BJ (cell line): ENCODE measurements at places on chromosomes 6 and 20.

GRCh38 chr6:16639684-16640480 lies 121.4 kb downstream of the ATXN1 start:
- DNase-seq, result peak; percentile 72

DNA sequence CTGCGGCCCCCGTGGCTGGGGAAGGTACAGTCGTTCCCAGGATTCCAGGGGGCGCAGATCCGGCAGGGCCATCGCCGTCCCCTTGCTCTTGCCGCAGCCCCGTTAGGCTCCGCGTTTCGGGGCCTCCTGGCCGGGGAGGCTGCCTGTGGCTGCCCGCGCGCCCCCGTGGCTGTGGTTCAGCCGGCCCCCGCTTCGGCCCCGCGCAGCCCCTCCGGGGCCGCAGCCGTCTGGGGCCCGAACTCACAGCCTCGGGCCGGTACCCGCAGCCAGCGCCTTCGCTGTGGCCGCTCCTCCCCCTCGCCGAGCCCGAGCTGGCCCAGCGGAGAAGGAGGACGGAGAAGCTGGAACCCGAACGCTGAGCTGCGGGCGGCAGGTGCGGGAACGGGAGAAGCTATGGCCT lies 1826.9 kb upstream of the DEFB115 start:
- DNase-seq, result no peak

DNA sequence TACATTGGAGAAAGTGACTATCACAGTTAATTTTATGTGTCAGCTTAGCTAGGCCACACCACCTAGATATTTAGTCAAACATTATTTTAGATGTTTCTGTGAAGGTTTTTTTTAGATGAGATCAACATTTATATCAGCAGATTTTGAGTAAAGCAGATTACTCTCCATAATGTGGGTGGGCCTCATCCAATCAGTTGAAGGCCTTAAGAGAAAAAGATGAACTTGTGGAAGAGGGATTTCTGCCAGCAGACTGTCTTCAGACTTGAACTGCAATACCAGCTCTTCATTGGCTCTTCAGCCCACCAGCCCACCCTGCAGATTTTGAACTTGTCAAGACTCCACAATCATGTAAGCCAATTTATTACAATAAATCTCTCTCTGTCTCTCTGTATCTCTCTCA lies 25.1 kb upstream of the FBXO30 start:
- no peak for DNase-seq

DNA sequence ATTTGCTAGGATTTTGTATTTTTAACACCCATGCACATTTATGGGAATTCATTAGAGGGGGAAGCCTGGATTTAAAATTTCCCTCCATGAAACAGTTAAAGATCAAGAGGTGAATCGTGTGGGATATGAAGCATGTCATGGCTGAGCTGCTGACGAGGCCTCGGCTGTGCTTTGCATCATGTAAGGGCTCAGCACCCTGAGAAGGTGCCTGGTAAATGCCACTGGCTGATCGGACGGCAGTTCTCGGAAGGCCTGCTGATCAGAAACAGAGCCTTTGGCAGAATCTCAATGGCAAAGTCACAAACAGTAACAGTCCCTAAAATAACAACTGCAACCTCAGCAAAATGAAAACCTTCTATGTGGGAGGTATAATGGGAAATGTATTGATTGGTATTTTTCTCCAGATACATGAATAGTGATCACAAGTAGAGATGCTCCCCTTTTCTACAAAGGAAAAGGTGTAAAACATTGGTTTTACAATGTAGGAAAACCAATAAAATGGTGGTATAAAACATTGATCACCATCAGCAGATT lies 53.0 kb upstream of the FUCA2 start:
- no peak for DNase-seq

DNA sequence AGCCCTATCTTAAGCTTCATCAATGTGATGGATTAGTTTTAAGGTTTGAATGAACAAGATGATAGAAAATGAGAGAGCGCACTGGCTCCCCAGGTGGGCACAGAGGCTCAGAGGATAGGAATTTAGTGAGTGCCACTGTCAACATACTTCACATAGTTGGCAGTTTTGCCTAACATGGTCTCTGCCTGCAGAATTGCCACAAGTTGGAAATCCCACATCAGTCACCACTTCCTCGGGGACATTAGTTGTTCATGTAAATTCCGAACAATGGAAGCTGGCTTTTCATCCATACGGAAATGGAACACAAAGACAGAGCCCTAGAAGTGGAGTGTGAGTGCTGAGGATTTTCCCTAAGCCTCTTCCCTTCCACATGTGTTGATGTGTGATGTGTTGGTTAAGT lies 123.9 kb upstream of the PHACTR1 start:
- DNase-seq, result no peak

DNA sequence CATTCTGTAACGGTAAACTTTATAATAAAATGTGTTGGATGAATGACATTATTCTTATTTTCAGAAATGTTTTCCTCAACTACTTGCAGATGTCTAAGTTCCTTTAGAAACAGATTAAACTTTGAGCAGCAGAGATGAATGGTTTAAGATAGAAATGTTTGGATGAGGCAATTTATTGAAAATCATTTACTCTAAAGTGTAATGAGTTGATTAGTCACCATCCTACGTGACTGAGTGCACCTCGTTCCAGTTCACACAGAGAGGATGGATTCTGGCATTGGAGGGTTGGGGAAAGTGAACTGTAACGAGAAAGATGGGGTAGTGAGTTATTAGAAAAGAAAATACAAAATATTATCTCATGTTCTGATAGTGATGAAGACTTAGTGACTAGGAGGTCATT lies 28.7 kb downstream of the SMPDL3A start:
- no peak for DNase-seq

DNA sequence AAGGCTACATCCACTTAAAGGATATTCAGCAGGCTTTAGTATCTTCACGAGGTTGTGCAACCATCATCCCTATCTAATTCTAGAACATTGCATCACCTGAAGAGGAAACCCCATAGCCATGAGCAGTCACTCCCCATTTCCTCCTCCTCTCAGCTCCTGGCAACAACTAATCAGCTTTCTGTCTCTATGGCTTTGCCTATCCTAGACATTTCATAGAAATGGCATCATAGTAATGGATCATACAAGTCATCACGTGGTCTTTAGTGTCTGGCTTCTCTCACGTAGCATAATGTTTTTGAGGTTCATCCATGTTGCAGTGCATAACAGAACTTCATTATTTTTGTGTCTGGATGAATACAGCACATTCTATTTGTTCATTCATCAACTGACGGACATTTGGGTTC lies 20.5 kb downstream of the SNAI1 start:
- peak; percentile 30 for DNase-seq

DNA sequence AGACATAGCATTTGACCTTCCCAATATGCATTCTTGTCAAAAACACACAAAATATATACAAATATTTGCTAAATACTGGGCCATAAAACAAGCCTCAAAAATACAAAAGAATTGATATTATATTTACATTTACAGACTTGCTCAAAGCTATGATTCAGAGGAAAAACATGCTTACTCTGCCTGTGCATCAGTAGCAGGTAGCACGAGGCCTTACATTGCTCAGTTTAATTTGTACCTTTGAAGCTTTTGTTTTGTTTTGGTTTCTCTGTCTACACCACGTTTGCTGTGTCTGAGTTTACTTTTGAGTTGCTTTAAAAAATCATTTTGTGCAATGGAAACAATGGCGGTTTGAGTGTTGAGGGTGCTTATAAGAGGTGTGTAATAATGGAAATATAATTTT lies 99.3 kb downstream of the PHF3 start:
- DNase-seq, result no peak

- DNase-seq, result no peak
Observed at GRCh38 chr6:45477790-45478189, 100.1 kb upstream of the SUPT3H start.

- DNase-seq, result no peak
Observed at GRCh38 chr6:38142178-38142902, 322.8 kb downstream of the ZFAND3 start.

DNA sequence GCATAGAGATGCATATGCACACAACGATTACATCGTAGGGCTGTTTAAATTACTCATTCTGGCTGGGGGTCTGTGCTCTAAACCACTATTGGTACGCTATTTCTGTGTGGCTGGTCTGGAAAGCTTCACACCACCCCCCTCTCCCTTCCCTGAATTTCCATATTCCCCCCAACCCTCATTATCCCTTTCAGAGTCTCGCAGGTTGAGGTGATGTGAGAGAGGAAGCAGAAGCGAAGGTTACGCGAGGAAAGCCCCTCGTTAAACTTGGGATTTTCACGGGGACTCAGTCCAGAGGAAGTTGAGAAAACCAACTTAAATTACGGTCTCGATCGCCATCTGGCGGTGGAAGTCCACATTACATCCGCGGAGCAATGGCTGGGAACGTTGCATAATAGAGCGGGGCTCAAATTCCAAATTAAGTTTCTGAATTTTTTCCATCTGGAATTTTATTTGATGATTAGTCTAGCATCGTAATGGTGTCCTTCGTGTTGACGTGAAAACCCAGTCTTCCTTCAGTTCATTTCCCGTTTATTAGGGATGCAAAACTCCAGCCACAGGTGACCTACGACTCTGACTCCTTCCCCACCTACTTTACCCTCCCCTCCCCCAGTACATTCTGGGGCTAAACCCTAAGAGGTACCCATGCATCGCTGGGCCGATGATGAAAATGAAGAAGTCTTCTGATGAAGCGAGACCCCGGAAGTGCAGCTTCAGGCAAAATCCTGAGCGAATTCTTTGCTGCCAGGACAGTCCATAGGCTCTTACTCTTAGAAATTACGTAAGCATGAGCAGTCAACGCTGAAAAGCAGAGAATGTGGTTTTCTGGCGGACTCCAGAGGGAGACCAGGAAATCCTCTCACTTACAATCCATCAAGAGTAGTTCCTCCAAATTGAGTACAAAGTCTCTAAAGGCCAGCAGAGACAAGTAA lies 19.7 kb downstream of the HLA-DOB start:
- DNase-seq, result no peak

DNA sequence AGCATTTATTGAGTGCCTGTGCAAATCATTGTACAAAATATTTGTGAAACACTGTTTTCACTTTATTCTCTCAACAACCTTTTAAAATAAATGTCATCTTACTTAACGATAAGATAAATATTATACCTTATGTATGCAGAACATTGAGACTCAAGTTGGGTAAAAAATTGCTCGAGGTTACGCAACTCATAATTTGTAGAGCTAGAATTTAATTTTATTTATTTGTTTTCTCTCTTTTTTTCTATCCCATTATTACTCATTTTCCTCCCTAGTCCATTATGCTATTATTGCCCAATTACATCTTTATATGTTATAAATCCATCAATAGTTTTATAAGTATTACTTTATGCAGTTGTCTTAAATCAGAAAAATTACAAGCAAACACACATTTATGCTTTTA lies 77.4 kb upstream of the ELOVL5 start:
- no peak for DNase-seq

DNA sequence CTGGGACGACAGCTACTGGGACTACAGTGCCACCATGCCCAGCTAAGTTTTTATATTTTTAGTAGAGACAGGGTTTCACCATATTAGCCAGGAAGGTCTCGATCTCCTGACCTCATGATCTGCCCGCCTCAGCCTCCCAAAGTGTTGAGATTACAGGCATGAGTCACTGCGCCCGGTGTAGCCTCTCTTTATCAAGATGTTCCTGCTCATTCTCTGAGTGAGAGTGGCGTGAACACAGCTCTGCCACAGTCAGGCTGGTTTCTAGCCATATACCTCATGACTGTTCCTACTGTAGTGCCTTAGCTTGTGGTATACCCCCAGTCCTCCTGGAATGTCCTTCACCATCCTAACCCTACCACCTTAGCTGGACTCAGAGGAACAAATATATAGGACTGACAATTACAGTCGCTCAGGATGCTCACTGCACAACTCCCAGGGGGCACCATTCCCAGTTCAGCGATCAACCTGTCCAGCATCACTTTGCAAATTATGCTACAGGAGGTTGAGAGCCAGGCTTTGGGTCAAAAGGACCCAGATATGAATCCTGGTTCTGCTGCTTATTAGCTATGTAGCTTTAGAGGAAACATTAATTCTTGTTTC lies 86.3 kb downstream of the CHMP4B start:
- DNase-seq, result no peak

GRCh38 chr6:127933137-127933536 lies 32.3 kb upstream of the THEMIS start:
- DNase-seq, result no peak

- DNase-seq, result no peak
Observed at GRCh38 chr6:28543651-28544610, 18.2 kb downstream of the GPX5 start.

GRCh38 chr6:161056451-161056850 lies 64.9 kb downstream of the MAP3K4 start:
- DNase-seq, result no peak

GRCh38 chr6:15299430-15300131 lies 53.7 kb downstream of the JARID2 start:
- no peak for DNase-seq

DNA sequence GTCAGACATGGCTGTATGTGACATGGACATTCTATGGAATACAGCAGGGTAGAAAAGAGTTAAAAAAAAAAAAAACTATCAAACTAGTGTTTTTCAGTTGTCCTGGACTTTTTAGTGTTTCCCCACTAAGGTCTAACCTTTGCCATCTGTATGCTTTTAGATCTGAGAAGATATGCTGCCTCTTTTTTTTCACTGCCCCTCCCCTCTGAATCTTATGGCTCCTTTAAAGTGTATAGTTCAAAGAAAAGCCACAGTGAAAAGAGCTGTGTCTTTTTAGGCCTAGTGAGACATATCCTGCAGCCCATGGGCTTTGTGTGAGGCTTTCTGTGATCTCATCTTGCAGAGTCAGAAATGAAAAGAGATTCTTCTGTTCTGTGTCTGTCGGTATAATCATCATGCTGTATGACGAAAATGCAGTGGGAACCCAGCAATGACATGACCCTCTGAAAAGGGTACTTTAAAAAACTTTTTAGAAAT lies 29.3 kb downstream of the ADGRG6 start:
- no peak for DNase-seq

- no peak for DNase-seq
Observed at GRCh38 chr20:34435589-34435988, 72.5 kb downstream of the ITCH start.

- no peak for DNase-seq
Observed at GRCh38 chr6:145668844-145669243, 66.5 kb downstream of the EPM2A start.

DNA sequence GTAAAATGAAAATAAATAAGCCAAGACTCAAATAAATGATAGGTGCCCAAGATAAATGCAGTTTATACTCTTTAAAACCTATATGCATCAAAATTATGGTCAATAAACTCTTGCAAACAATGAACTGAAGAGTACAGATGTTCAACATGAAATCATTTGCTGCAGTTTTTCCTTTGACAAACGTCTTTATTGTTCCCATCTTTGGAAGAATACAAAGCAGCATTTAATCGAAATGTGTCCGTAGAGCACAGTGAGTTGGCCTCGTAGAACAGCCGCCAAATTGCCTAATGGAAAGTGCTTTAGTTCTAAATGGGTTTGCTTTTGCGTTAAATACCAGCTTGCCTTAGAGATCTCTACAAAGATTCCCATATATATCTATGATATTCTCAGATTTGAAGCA lies 447.4 kb downstream of the PKHD1 start:
- no peak for DNase-seq

- no peak for DNase-seq
Observed at GRCh38 chr20:51595744-51596143, 53.2 kb upstream of the NFATC2 start.
